DMS 273 treated with DMSO at 0.1 percent for 48 hours (cell line): ENCODE measurements at places on chromosomes 3 and 15.

GRCh38 chr3:154926721-154927120 is 153.4 kb upstream of the MME start:
- DNase-seq = no peak

- no peak for DNase-seq
Measured at GRCh38 chr15:77739591-77740378, 107.1 kb upstream of the LINGO1 start.

GRCh38 chr3:46252980-46253379 is 10.7 kb downstream of the CCR3 start:
- no peak for DNase-seq

DNA sequence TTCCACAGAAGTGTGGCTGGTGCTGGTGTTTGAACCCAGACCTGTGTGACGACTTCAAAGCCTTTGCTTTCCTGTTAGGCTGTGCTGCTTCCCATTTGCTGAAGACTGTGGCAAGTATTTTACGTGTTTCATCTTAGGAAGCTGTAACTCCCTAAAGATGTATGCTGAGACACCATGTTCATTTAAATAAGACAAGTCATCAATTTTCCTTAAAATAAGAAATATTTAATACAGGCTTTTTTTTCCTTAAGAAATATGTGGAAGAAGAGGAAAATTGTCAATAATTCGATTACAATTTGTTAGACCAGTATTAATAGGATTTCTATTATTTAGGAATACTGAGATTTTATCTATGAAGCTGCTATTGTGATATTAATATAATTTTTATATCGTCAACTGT is 58.4 kb downstream of the LMLN start:
- DNase-seq = no peak

DNA sequence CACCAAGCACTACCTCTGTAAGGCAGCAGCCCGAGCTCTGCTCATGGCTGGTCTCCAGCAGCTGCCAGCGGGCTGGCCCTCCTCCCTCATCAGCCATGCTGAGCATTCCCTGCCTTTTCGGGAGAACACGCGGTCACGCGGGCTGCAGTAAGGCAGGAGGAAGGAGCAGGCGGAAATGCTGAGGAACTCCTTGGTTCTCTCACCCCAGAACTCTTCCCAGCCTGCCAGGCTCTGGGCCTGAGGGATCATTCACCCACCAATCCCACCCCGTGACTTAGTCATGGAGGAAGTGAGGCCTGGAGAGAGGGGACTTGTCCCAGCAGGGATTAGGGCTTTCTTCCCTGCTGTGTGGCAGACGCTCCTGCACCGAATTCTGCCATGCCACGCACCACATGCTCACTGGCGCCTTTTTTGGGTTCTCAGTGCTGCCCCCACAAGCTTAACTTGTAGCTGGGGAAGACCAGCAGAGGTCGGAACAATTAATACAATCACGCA is 42.9 kb upstream of the RPL32 start:
- DNase-seq = peak; percentile 31

DNA sequence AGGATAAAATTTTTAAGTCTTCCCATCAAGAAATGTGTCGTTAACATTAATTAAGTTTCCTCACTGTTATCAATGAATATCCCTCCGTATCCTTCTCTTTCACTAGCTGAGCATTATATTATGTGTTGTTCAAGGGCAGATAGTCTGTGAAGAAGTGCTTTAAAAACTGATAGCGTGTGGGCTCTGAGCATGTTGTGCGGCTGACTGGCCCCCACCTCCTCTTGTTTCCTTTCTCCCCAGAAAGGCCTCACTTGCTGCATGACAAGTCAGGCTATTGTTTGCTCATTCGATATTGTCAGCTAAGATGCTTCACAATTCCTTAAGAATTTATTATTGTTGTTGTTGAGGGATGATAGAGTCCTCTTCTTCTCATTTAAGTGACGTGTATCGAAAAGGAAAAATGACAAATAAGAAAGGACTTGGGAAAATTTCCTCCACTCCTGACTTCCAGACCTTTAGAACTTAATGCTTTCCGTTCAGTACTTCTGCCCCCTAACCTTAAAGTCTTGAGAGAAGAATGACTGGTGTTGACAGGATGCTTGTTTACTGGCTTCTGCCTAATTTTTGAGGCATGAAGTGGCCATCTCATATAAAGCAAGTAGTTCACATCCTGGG is 298.3 kb downstream of the LPP start:
- DNase-seq = no peak

DNA sequence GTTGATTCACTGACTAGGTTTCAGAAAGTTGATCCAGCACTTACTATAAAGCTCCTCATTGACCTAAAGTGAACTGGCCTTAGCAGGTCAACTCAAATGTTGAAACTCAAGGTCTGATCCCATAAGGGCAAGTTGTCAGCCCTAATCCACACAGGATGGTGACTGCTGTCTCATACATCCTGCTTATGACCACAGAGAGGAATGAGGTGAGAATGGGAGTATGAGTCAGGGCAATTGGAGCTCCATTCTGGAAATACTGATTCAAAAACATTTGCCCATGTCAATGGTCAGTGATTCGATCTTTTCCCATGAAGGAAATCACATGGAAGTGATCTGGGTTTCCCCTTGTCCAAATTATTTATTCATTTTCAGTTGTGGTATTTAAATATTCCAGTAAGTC is 78.7 kb downstream of the ZNF385D start:
- DNase-seq = no peak
